Activated CD4-positive, alpha-beta T cell treated with anti-CD3 and anti-CD28 coated beads, Interleukin-2, amount 10 ng/mL, durations not matched to agents 7 days and 5 days (primary cell): ENCODE measurements at places on chromosomes 16 and 17. TPM values are rescaled to one million over a fixed set of nuclear protein-coding genes. Genes with fewer than 3 reads are reported as not detected.
A peak's percentile ranks its signal among the peaks of the same experiment; 100 is the strongest.

- DNase-seq, result no peak
- no peaks in the 10 kb centered on the region for H3K4me1 ChIP-seq
- H3K27ac ChIP-seq, result no peak overlapping the region
- H3K27me3 ChIP-seq, result no peaks in the 10 kb centered on the region
- no peaks in the 10 kb centered on the region for H3K36me3 ChIP-seq
- no peak overlapping the region for H3K4me3 ChIP-seq
Measured at GRCh38 chr16:5451641-5452040, 354.0 kb upstream of the EEF2KMT start.

GRCh38 chr16:70437582-70438557, 1.0 kb downstream of the ST3GAL2 start:
- H3K27ac ChIP-seq, result peak overlapping the region; percentile 85
- no peak for DNase-seq
- peak overlapping the region; percentile 86 for H3K4me3 ChIP-seq
- H3K4me1 ChIP-seq, result peaks cover 37% of the 10 kb centered on the region

DNA sequence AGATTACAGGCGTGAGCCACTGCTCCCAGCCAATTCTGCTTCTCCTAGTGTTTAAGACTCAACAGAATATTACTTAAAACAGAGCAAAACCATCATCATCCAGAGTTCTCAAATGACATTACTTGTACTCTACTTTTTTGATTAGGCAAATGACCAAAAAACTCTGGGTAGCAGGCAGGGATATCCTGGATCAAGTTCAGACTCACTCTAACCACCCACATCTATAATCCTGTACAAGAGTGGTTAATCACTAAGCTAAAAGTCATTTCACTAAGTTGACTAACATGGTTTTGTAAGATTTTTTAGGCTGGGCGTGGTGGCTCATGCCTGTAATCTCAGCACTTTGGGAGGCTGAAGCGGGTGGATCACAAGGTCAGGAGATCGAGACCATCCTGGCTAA, 6.8 kb downstream of the NAE1 start:
- H3K36me3 ChIP-seq, result peaks cover 48% of the 10 kb centered on the region
- no peak overlapping the region for H3K4me3 ChIP-seq
- no peaks in the 10 kb centered on the region for H3K27me3 ChIP-seq
- no peak overlapping the region for H3K27ac ChIP-seq
- DNase-seq, result no peak

DNA sequence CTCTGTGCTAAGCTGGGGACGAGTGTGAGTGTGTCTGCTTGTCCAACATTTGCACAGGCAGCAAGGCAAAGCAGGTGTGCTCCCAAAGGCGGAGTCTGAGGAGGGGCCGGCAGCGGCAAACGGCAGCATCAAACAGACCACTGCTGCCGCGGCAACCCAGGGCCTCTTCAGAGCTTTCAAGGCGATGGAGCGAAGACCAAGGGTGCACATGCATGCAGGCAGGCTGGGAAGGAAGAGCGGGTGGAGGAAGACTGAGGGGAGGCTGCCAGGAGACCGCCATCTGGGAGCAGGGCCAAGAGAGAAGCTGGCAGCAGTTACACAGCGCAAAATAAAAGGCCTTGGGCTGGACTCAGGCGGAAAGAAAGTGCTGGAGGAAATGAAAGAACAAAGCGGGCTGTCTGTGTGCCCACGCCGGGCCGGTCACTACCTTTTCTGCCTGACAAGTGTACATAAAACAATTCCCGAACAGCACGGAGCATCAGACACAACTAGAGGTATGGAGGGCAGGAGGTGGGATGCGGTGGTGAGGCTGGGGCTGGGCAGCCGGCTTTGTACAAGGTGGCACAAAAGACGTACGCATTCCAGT, 8.5 kb downstream of the TIMM22 start:
- H3K36me3 ChIP-seq, result peaks cover 25% of the 10 kb centered on the region
- H3K27ac ChIP-seq, result peak overlapping the region; percentile 22
- peaks cover 11% of the 10 kb centered on the region for H3K4me1 ChIP-seq

DNA sequence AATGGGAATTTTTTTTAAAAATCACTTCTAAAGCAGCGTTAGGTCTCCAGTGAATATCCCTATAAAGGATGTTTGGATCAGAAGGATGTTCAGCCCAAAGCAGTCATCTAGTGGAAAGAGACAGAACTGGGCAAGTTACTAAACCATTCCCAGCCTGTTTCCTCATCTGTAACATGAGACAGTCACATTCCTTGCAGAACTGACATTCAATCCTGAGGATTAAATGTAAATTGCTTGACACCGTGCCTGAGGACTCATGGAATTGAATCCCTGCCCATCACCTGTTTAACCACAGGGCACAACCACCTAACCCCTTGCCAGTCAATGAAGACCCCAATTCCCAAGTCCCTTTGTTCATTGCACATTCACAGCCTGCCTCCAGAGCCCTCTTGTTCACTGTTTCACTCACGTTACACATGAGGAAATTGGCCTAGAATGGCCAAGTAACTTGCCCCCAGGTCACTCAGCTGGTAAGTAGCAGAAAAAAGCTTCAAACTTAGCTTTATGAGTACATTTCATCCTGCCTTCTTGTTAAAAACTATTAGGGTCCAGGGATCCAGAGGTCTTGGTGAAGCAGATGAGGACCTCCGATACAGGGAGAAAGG, 1.4 kb downstream of the CMTM2 start:
- H3K27ac ChIP-seq, result no peak overlapping the region
- peaks cover 40% of the 10 kb centered on the region for H3K27me3 ChIP-seq
- peaks cover 5% of the 10 kb centered on the region for H3K36me3 ChIP-seq
- H3K4me1 ChIP-seq, result peaks cover 16% of the 10 kb centered on the region

DNA sequence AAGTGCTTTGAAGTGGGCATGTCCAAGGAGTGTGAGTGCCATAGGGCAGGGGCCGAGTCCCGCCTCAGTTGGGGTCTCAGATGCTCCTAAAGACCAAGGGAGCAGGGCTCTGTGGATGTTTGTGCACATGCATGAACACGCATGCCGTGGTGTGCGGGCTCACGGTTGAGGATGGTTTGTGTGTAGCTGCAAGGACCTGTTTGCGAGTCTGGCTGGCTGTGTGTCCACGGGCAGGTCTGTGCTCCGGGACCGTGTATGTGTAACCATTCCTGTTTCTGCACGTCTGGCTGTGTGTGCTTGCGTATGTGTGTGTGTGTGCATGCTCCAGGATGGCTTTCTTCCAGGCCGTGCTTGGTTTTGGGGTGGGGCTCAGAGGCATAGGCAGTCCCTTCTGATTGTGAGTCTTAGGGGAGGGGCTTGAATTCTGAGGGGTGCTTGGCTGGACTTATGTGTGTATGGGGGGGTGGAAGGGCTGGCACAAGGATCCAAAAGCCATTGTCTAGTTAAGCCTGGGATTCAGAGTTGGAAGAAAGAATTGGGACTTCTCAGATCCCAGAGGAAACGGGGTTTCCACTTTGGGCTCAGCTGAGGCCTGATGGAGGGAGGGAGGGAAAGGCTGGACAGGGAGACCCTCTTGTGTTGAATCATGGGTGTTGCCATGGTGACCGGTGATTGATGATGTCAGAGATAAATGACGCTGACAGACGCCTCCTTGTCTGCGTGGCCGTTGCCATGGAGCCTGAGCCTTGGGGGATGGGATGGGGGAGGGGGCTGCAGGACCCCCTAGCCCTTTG, 14.4 kb downstream of the GJD3 start:
- peaks cover 66% of the 10 kb centered on the region for H3K4me1 ChIP-seq
- peak overlapping the region; percentile 10 for H3K27ac ChIP-seq
- H3K4me3 ChIP-seq, result no peak overlapping the region
- DNase-seq, result no peak
- peaks cover 29% of the 10 kb centered on the region for H3K36me3 ChIP-seq

GRCh38 chr17:52477824-52478699, 319.5 kb upstream of the CA10 start:
- DNase-seq, result no peak
- H3K36me3 ChIP-seq, result no peaks in the 10 kb centered on the region
- H3K4me1 ChIP-seq, result no peaks in the 10 kb centered on the region
- H3K4me3 ChIP-seq, result no peak overlapping the region
- H3K27me3 ChIP-seq, result no peaks in the 10 kb centered on the region

GRCh38 chr17:1377334-1377733, 22.7 kb downstream of the YWHAE start:
- no peaks in the 10 kb centered on the region for H3K27me3 ChIP-seq
- H3K4me3 ChIP-seq, result no peak overlapping the region
- H3K36me3 ChIP-seq, result peaks cover 12% of the 10 kb centered on the region
- DNase-seq, result no peak

DNA sequence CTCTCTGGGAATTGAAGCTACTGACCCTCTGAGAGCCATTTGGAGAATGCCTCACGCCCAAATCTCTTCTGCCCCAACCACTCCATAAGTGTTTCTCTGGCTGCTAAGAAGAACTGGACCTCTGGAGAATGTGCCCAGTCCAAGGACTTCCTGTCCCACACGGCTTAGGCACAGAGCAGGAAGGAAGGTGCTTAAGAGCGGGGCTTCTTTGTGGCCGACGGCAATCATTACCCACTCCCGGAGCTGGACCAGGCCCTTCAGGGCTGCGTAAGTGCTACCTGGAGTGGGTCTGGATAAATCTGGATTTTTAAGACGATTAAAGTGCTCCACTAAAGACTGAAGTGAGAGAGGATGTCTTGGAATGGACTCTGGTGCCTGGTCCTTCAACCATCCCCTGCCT, 1.8 kb downstream of the CCDC42 start:
- no peaks in the 10 kb centered on the region for H3K36me3 ChIP-seq
- DNase-seq, result no peak
- peaks cover 23% of the 10 kb centered on the region for H3K4me1 ChIP-seq
- H3K27ac ChIP-seq, result peak overlapping the region; percentile 42

- H3K36me3 ChIP-seq, result no peaks in the 10 kb centered on the region
- no peak overlapping the region for H3K4me3 ChIP-seq
- H3K4me1 ChIP-seq, result no peaks in the 10 kb centered on the region
- H3K27ac ChIP-seq, result no peak overlapping the region
- DNase-seq, result no peak
Measured at GRCh38 chr17:70028978-70029767, 45.9 kb upstream of the KCNJ16 start.

GRCh38 chr17:64698725-64699124, 36.6 kb upstream of the SMURF2 start:
- no peak for DNase-seq
- no peaks in the 10 kb centered on the region for H3K36me3 ChIP-seq

DNA sequence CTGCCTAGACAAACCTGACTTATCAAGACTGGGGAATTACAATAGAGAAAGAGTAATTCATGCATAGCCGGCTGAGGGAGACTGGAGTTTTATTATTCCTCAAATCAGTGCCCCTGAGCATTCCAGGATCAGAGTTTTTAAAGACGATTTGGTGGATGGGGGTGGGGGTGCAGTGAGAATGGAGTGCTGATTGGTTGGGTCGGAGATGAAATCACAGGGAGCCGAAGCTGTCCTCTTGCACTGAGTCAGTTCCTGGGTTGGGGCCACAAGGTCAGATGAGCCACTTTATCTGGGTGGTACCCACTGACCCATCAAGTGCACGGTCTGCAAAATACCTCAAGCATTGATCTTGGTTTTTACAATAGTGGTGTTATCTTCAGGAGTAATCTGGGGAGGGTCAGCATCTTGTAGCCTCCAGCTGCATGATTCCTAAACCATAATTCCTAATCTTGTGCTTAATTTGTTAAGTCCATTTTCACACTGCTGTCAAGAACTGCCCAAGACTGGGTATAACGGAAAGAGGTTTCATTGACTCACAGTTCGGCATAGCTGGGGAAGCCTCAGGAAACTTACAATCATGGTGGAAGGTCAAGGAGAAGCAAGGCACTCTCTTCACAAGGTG, 69.6 kb downstream of the MARF1 start:
- no peak overlapping the region for H3K27ac ChIP-seq
- H3K27me3 ChIP-seq, result no peaks in the 10 kb centered on the region
- DNase-seq, result no peak

DNA sequence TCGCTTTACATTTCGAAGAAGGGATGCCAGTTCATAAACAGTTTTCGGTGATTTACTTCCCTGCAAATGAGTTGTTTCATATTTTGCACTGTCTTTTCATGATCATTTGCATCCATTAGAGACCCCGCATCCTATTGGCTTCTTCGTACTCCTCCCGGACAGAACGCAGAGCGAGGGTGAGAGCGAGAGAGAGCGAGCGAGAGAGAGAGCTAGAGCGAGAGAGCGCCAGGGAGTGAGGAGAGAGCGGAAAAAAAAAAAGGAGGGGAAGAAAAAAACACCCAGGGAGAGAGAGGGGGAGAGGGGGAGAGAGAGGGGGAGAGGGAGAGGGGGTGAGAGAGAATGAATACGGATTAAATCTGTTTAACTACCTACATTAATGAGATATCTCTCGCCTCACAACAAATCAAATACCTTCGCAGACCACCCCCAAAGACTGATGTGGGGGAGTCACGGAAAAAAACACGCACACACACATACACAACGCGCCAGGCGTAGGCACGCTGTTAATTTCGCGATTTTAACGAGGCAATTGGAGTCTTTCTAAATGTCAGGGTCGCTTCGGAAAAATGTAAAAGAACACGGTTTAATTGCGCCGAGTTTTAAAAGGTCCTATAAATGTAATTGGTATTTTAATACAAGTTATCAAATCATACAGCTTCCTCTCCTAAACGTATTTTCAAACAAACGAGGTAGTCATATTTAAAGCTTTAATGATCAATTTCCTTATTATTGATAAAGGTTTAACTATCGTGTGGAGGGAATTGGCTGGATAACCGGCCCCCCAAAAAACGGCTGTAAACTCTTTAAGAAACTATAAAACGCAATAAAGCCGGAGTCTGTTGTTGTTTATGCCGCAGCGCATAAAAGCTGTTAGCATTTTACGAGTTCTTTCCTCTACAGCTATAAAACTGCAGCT, at the start of gene HOXB8:
TSS of gene HOXB8 (minus strand) at position 246 of the 916 bp plus-strand sequence. CDS start 588 bp downstream, outside the sequence.
- H3K27ac ChIP-seq, result peak within 1 kb of the TSS; percentile 67
- H3K27me3 ChIP-seq, result peaks cover 86% of the 10 kb centered on the region
- DNase-seq, result no peak
- H3K4me3 ChIP-seq, result peak within 1 kb of the TSS; percentile 25

DNA sequence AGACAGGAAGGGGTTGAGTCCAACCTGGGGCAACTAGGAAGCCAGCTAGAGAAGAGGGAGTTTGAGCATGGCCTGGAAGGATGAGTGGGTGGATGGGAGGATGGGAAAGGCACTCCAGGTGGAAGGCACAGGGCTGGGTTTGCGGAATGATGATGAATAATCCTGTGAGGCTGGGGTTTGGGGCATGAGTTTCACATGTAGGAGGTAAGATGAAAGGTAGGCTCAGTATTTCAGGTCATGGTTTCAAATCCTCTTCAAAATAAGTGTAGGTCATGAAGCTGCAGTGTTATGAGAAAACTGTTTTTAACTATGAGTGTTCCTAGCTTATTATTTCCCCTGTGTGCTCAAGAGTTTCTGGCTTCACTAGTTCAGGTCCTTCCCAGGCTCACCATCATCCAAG, 130.3 kb downstream of the SKAP1 start:
- peaks cover 37% of the 10 kb centered on the region for H3K4me1 ChIP-seq
- DNase-seq, result no peak
- H3K4me3 ChIP-seq, result no peak overlapping the region

The SCNN1G gene
- not detected for total RNA-seq

The COL1A1 gene
- total RNA-seq, result 0.31 TPM

The CNGB1 gene
- total RNA-seq, result not detected

The ZDHHC1 gene
- total RNA-seq, result 0.29 TPM
